ENCODE measurements at places on chromosomes 11 and 22.

DNA sequence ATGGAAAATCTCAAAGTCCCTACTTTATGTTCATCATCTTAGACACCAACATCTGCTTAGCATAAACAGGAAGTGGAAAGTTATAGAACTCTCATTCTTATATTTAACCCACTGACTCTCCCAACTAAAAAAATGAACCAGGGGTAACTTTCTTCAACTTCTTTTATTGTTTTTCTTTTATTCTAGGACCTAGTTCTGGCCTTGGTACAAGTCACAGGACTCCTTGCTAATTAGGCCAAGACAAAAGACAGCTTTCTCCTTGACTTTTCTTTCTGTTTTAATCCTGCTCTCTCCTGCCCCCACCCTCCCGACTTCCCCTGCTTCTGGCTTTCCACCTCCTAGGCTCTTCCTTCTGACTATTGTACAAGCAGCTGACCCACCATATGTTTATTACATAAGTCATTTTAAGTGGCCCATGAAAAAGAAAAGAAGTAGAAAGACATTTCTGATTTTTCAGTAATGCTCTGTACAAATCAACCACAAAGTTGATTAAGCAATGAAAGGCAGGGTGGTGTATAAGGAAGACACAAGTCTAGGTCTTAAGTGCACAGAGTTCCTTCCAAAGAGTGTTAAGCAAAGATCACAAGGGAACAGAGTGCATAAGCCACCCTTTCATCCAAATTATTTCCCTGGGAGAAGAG lies 18.3 kb downstream of the JAML start:
- no peak for DNase-seq

GRCh38 chr11:128628686-128629085 lies 41.3 kb upstream of the ETS1 start:
- DNase-seq: no peak

- no peak for DNase-seq
Measured at GRCh38 chr11:121508449-121508848, 55.7 kb upstream of the SORL1-AS1 start.

GRCh38 chr22:46007003-46007847 lies 30.3 kb upstream of the WNT7B start:
- DNase-seq: peak; percentile 69

DNA sequence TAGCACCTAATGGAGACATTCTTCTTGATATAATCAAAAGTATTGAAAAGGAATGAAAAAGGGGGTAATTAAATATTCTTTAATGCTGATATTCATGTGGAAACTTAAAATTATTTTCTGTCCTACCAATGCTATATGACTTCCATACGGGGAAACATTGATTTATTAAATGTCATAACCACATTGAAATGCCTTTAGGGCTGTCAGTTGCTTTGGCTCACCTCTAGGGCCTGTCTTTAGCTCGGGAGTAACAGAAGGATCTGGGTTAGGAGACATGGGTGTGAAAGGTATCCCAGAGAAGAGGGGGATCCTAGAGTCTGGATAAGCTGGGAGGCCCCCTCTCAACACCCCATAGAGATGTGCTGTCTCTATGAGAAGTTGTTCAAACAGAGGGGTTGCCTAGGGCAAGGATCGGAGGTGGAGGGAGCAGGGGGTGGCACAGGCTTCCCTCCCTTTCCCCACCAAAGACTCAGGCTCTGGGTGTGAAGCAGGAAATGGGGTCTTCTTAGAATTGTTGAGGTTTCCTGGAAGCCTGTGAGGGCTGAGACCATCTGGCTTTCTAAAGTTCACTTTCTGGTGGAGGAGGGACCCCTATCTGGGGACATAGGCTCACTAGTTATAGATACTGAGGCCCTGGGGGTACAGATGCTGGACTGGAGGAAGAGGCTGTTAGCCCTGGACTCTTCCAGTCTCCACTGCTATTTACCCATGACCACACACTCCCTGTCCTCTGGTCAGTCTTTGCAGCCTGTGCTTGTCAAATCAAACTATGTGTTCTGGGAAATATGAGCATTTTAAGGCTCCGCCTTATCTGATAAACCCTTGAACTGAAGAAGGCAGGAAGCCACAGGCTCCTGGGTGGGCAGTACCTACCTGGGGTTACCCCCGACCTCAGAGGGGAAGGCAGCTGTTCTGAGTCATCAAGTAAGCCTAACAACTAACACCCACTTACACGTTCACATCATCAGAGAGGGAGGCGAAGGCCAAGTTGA lies 55.8 kb upstream of the RRAS2 start:
- DNase-seq: no peak

DNA sequence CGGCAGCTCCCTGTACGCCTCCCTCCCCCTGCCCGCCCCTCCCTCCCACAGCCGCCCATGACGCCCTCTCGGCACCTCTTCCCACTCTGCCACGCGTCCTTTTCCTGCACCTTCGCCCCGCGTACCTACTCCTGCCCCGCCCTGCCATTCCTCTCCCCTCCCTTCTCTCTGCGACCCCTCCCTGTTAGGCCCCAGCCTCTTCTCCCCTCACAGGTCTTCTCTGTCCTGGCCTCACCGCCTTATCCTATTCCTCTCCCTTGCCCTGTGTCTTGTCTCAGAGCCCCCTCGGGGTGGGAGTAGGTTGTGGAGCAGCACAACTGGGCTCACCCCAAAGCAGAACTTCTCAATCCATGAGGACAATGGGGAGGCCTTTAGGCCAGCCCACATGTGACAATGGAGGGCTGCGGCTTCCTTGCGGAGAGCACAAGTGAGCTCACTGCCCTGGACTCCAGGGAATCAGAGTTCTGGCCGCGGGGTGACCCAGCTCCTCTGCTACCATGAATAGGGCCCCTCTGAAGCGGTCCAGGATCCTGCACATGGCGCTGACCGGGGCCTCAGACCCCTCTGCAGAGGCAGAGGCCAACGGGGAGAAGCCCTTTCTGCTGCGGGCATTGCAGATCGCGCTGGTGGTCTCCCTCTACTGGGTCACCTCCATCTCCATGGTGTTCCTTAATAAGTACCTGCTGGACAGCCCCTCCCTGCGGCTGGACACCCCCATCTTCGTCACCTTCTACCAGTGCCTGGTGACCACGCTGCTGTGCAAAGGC lies 539 bp downstream of the SLC35C1 start:
- no peak for DNase-seq

DNA sequence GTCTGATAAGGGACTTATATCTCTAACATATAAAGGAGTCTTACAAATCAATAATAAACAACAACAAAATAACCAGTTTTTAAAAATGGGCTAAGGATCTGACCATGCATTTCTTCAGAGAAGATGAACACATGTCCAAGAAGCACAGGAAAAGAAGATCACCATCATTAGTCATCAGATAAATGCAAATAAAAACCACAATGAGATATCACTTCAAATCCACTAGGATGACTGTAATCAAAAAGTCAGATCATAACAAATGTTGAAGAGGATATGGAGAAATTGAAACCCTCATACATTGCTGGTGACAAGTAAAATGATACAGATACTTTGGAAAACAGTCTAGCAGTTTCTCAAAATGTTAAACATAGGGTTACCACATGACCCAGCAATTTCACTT lies 61.2 kb upstream of the MYOD1 start:
- DNase-seq: no peak

- DNase-seq: no peak
Measured at GRCh38 chr22:47190957-47191670, 428.7 kb downstream of the TBC1D22A start.

- no peak for DNase-seq
Measured at GRCh38 chr11:68688881-68689280, 4.5 kb downstream of the GAL start.

DNA sequence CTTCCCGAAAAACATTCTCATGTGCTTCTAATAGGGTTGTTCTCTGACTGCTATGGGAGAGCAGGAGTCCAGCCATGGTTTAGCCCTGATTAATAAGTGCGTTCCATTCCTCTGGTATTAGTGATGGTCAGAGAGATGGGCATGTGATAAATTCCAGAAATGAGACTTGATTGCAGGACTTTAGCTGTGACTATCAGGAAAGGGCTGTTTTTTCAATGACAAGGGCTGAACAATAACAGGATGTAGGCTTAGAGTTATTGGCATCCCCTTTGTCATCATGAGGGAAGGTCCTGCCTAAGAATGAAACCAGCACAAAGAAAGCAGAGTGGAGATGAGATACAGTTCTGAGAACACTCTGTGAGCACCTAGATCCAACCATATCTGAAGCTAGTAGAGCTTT lies 494.6 kb downstream of the MIAT start:
- DNase-seq: no peak

- DNase-seq: no peak
Measured at GRCh38 chr11:24132471-24132870, 364.4 kb upstream of the LUZP2 start.

- DNase-seq: no peak
Measured at GRCh38 chr11:35617687-35618496, at the start of gene FJX1. TSS of gene FJX1 (plus strand) at chr11:35618460. CDS start at chr11:35618637, 177 bp downstream.

GRCh38 chr11:116962108-116962507 lies 124.7 kb upstream of the APOA1 start:
- DNase-seq: no peak

- no peak for DNase-seq
Measured at GRCh38 chr11:73597336-73597955, 466 bp downstream of the FAM168A start.

DNA sequence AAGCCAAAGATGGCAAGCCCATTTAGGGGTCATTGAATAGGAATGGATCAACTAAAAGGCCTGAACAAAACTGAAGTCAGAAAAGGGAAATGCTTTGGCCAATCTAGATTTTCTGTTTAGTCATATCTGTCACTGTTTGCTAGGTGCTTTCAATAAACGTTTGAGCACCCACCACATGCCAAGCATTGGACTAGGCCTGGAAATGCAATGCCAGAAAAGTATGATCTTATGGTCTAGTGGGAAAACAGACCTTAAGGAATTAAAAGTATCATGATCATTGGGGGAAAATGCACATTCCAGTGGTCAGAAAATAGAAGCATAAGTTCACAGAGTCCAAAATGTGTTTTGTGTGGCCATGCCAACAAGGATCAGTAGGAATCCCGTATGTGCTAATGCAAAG lies 76.8 kb upstream of the BIRC3 start:
- no peak for DNase-seq

DNA sequence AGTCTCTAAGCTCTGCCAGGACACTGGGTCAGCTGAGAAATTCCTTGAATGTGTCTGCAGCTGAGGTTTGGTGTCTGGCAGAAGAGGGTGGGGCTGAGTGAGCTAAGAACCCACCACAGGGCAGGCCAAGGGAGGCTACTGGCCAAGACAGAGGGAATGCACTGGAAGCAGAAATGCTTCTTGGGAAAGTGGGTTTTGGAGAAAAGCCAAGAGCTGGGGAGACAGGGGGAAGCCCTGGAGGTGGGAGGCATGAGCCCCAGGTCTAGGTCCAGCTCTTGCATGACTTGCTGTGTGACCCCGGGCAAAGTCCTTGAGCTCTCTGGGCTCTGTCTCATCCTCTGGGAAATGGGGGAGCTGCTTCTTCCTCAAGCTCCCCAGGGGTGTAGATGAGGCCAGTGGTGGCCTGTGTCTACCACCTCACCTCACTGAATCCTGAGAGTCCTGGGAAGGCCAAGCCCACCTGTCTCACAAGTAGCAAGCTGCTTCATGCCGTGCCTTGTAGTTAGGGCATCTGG lies 2.3 kb downstream of the MMP11 start:
- no peak for DNase-seq

- no peak for DNase-seq
Measured at GRCh38 chr11:47357985-47358730, 5.7 kb upstream of the MYBPC3 start.

- no peak for DNase-seq
Measured at GRCh38 chr11:87007963-87008362, 29.8 kb upstream of the TMEM135 start.

DNA sequence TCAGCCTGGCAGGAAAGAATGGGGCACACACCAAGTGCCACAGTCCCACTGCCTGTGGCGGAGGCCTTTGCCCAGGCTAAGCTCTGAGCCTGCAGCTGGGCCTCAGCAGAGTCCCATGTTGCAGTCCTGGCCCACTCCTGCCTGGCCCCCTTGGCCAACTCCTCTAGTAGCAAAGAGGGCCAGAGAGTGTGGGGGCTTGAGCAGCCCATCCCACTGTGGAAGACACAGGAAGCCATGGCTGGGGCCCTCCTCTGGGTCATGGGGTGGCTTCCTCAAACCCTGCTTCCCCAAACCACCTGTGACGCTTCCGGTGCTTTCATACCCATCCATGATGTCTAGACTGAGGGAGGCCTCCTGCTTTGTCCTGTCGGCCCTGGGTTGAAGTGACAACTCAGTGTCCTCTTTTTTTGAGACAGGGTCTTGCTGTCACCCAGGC lies 5.8 kb downstream of the RPS19BP1 start:
- DNase-seq: no peak

- no peak for DNase-seq
Measured at GRCh38 chr11:17076517-17077239, 789 bp downstream of the RPS13 start.

- peak; percentile 12 for DNase-seq
Measured at GRCh38 chr22:22520020-22520656, at the start of gene ZNF280A. TSS of gene ZNF280A (minus strand) at chr22:22520270. CDS start at chr22:22515630, 4,640 bp downstream.

GRCh38 chr11:76889411-76889975 lies 28.8 kb downstream of the ACER3 start:
- DNase-seq: no peak

DNA sequence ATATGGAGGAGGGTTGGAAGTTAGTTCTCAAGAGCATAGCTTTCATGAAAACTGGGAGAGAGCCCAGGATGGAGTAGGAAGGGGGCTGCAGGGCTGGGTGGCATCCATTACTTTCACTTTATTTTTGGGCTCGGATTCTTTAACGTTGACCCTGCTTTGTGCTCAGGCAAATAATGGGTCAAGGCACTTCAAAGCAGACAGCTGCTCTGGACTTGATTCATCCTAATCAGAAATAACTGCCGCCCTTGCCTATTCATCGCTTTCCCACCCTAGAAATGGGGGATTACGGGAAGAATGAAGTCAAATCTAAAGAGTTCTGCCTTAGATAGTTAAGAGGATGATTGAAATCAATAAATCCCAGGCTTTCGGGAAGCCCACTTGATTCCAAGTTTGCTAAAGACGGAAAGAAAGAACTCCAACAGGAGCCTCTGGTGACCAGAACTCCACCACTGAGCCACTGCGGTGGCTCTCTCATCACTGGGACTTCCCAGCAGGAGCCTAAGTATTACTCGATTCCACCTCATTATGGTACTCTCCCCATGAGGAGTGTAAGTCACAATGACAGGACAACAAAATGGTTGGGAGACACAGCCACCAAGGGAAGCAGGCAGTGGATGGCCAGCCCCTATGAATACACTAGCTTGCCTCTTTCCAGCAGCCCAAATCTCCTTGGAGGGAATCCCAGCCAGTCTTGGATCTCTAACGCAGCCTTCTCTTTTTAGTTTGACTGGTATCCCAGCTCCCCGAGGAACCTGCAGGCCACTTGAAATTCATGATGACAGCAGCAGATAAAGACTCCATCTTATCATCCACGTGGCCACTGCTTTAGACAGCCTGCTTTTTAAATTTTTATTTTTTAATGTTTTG lies 815.5 kb downstream of the NTM start:
- no peak for DNase-seq

GRCh38 chr22:45866646-45867117 lies 110.3 kb downstream of the WNT7B start:
- DNase-seq: no peak

DNA sequence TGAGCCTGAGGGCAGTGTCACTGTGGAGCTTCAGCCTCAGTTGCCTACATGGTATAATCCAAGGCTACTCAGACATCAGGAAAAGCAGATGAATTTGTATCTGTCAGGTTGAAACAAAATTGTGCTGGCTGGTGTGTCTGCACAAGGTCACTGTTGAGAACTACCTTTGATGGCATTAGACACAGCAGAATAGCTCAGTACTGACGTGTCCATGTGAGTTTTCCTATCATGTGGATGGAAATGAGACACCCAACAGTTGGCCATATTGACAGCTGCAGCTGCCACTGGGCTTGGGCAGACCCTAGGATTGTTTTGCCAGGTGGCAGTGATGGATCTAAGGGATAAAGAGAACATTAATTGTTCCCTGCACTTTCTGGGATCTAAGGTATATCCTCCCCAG lies 15.8 kb downstream of the CCDC134 start:
- no peak for DNase-seq

GRCh38 chr22:33687464-33687863 lies 232.8 kb downstream of the LARGE1 start:
- no peak for DNase-seq
